ENCODE measurements at places on chromosomes 7 and 10.

DNA sequence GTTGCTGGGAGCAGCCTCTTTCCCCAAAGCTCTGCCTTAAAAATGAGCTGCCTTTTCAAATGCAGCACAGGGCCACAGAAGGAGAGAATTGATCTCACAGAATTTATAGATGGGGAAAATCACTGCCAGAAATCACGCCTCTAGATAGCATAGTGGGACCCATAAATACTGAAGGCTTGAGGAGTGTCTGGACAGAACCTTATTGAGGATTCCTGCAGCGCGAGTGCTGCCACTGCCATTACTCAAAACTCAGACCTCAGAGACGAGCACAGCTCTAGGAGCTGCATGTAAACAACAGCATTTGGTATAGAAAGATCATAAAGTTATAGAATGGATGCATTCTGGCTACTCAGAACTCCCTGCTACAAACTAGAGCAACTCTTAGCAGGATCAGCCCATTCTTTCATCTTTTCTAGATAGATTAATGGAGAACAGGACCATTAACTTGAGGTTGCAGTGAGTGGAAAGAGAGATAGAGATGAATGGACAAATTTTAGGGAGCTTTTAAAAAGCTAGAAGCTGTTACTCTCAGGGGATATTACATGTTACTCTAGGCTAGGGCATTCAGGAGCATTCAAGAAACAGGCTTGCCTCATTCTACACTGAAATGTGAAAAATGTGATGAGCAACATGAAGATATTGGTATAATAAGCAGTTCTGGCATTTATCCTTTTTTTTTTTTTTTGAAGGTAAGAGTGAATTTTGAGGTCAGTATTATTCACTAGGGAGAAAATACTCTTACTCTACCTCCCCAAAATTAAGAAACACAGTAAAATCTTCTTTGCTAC is 267.2 kb upstream of the SLC26A5 start:
- DNase-seq: no peak

GRCh38 chr7:3244241-3244814 is 56.7 kb upstream of the SDK1 start:
- DNase-seq: no peak

DNA sequence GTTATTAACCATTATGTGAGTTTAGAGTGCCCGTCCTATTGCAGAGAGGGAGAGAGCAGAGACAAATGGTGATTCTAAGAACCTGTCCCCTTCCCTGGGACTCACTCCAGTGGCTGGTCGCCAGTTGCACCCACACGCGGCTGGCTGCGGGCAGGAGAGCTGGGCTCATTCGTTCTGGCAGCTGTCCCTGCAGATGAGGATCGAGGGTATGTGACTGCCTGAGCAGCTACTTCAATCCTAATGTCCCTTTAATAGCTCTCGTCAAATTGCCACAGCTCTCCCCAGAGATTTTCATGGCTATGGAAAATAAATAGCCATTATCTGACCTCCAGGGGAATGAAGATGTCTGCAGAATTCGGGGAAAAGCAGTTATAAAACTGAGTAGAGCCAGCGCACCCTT is 41.6 kb downstream of the RBM28 start:
- DNase-seq: no peak

DNA sequence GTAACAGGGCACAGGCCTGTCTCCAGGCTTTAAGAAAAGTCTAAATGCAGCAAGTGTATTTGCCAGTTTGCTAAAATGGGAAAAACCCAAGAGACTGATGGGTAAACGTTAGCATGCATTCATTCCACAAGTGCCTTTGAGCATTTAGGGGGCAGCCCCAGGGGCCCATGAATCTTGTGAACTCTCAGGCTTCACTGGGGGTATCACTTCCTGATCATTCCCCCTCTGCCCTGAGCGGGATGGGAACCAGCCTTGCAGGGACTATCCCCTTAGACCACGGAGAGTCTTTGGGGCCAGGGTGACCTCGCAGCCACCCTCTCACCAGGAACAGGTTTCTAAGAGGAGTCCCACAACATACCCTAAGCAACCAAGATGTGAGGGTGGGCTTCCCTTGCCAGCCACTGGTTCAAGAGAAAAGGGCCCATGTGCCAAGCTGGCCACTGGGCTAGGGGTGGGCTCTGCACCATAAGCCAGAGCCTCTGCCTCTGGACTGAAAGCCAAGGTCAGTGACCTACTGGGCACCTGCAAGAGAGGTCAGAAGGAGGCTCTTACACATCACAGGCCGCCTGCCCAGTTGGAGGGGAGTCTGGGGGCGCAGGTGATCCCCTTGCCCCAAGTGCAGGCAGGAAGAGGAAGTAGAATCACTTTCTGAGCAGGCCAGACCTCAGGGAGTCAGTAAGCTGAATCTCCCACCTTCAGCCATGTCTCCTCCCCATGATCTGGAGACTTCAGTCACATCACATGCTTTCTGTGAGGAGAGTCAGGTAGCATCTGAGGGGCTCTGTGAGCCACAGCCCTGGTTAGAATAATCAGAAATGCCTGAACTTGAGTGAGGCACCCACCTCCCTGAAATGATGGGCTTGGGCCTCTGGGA is 75.0 kb downstream of the C10orf105 start:
- DNase-seq: no peak

- no peak for DNase-seq
These were observed 139.2 kb upstream of the NAMPT start for GRCh38 chr7:106423821-106424475.

DNA sequence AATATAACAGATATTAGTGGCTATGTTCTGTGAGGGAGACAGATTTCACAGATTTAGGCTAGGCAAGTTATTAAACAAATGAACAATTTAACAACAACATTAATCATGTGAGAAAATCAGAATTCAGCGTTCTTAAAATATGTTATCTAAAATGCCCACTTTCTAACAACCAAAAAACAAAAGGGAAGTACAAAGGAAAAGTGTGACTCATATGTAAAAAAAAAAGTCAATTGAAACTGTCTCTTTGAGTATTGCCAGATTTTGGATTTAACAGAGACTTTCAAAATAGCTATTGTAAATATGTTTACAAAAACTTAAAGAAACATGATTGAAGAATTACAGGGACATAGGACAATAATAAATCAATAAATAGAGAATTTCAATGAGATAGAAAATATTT is 34.8 kb upstream of the ARHGAP22 start:
- no peak for DNase-seq

Data from stimulated activated CD8-positive, alpha-beta memory T cell treated with anti-CD3 and anti-CD28 coated beads, Interleukin-15, amount 100 ng/mL, for 24 hours (primary cell).